Stimulated activated CD8-positive, alpha-beta memory T cell treated with anti-CD3 and anti-CD28 coated beads, Interleukin-4, amount 100 ng/mL, for 24 hours (primary cell): ENCODE measurements at places on chromosomes 13 and 19.

GRCh38 chr19:17499648-17500446 lies 11.6 kb upstream of the PGLS start:
- no peak for DNase-seq

DNA sequence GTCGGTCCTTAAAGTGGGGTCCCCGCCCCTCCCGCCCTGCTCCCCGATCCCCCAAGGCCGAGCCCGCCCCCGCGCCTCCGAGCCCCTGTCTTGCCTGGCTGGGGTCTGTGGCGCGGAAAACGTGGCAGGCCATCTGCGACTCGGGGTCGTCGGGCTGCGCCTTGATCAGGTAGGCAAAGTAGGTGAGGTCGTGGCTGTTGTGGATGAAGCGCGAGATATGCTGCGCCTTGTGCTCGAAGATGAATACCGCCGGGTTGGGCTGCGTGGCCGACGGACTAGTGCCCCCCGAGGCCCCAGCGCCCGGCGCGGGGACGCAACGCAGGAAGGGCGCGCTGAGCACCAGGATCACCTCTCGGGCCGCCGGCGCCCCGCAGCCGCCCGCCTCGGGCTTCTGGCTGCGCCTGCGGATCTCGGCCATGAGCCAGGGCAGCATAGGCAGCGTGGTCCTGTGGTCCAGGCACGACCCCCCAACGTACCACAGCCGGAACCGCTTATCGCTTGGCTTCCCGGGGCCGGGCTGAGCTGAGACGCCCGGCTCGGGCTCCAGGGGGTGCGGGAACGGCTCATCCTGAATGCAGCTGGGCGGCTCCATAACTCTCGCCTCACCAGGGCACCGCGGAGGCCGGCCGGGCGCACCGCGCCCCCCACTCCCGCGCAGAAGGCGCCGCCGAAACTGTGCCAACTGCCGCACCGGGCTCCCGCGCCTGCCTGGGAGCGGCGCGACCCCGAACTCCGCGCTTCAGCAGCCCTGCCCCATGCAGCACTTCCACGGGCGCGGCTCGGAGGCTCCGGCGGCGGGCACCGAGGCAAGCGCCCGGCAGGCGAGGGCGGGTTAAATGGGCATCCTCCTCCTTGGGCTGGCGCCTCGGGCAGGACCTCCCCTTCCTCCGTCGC lies 546 bp downstream of the TBC1D4 start:
- DNase-seq = peak; percentile 2

GRCh38 chr19:41324921-41325639 lies 15.1 kb downstream of the CCDC97 start:
- DNase-seq = no peak

GRCh38 chr19:23992348-23992747 lies 77.7 kb downstream of the ZNF726 start:
- DNase-seq = no peak

GRCh38 chr13:48125794-48126228 lies 30.9 kb upstream of the MED4 start:
- no peak for DNase-seq

DNA sequence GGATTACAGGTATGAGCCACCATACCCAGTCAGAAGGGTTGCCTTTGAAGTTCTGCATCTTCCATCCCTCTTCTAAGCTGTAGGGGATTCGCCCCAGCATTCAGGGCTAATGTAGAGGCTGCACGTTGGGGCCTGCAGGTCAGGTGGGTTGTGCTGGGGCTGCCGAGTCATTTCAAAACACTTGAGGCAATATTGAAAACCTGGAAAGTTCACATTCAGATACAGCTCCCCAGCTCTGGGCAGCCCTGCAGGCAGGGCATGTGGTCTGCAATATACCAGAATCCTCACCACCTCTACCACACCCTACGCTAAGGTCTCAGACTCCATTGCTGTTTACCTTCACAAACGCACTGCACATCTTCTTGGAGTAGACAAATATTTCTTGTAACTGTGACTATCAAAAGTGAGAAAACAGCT lies 24.6 kb downstream of the CCNE1 start:
- no peak for DNase-seq

DNA sequence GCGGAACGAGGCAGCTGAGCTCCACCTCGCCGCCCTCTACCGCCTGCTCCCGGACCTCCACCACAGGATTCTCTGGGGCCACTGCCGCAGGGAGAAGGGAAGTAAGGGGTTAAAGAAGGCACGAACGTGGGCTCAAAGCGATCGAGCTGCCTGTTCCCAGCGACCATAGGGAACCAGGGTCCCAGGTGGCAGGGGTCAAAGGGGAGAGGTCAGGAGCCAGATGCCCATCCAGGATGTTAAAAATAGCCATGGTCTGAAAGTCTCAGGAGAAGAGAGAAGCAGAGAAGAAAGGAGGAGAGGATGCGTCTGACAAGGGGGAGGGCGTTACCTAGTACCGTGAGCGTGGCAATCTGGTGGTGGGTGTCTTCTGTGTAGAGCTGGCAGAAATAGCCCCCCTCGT lies 7.4 kb upstream of the ZNF428 start:
- no peak for DNase-seq

DNA sequence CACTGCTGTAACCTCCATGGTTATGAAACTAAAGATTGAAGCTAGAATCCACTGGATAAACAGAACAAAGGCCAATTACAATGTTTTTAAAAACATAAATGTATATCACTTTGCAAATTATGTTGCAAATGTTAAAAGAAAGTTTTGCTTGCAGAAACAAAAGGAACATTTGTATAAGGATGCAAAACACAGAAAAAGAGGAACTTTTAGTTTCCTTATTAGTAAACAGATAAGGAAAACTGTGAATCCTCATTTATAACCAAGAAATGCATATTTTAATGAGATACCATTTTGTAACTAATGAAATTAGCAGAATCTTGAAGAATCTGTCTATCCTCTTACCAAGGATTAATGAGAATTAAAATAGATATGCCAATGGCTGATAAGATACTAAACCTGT lies 32.3 kb downstream of the LPAR6 start:
- DNase-seq = no peak

DNA sequence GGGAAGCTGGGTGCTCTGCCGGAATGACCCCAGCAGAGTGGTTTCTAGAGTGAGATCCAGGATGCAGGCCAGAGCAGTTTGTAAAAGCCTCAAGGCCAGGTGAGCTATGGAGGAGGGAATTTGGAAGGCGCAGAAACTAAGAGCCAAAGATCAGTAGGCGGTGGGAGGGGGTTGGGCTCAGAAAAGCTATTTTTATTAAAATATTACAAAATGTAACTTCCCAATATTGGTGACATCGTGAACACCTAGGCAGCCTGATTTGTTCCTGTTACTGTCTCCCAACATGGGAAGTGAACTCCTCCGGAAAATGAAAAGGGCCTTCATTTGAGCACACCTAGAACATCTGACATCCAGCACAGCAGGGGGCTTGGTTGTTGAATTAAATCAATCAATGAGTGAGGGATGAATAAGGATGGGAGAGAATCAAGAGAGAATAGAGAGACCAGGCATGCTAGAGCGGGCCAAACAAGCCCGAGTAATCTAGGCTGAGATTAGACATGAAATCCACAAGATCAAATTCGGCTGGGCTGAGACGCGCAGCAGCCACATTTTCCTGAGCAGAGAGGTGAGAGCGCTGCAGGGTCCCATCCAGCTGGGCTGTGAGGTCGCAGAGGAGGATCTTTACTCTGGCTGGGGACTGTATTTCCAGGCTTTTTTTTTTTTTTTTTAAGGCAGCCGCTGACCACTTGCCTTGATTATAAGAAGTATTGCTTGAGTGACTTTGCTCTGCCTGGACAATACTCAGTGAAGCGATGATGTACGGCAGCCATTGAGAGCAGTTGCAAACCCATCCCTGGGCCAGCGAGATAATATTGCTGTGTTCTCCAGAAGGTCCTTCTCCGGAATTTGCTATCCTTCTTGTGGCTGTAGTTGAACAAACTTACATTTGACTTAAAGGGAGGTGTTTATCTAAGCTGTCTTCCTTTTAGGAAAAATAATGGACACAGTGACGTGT lies 178.0 kb upstream of the KL start:
- DNase-seq = no peak

DNA sequence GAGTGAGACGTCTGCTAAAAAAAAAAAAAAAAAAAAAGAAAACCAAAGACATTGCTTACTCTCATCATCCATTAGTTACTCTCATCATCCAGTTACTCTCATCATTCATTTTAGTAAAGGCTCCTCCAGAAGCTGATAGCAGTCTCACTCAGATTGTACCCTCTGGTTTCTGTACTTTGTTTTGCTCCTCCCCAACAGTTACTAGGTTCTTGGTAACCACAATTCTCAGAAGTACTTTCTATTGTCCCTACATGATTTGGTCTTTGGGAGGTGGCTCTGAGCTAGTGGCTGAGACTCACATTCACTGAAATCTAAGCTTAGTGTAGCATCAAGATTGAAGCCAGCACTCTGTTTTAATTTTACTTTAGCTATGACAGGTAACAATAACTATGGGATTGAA lies 14.3 kb downstream of the ERICH4 start:
- DNase-seq = no peak

GRCh38 chr13:80577285-80577684 lies 236.4 kb upstream of the SPRY2 start:
- DNase-seq = no peak

DNA sequence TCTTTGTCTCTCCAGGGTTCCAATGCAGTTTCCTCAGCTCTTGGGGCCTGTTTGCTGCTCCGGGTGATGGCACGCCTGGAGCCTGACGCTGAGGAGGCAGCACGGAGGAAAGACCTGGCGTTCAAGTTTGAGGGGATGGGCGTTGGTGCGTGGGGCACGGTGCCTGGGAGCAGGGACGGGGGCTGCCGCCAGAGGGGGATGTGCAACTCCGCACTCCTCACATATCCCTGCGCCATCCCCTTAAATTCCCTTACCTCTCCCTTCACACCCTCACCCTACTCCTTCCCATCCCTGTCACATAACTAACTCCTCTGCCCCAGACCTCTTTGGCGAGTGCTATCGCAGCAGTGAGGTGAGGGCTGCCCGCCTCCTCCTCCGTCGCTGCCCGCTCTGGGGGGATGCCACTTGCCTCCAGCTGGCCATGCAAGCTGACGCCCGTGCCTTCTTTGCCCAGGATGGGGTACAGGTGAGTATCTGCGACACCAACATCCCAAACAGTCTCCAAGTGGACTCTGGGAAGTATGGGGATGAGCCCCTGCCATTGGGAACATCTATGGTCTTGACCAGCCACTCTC lies 31.1 kb downstream of the TRPM4 start:
- no peak for DNase-seq

- no peak for DNase-seq
Measured at GRCh38 chr13:34369931-34370330, 552.0 kb downstream of the RFC3 start.

DNA sequence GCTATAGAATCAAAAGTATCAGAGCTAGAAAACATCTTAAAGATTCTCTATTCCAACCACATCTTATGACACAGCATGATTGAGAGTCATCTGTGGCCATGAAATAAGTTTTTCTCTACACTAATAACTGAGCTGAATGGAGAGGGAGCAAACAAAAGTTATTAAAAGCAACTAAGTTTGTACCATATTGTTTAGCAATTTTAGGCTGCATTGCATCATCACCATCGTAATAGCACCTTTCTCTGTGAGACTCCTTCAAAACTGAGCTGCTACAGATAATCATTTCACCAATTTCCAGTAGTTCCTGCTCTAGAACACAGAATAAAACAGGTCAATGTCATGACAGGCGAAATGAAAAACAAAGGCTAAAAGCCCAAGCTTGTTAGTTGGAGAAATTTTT lies 1183.9 kb downstream of the DIAPH3 start:
- no peak for DNase-seq

DNA sequence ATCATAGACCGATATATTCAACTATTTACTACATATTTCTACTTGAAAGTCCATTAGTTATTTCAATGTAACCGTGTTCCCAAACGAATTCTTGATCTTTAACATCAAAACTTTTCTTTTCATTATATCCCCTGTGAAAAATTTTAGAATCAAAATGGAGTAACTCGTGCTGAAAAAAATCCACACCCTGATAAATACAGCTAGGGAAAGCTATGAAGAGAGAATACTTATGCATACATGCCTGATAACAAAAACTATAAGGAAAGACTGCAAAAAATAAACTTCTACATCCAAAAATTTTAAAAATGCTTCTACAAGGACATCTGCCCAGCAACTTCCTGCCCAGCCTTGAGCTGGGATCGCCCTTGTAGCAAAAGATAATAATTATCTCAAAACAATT lies 2458.3 kb upstream of the PCDH20 start:
- no peak for DNase-seq

- no peak for DNase-seq
Measured at GRCh38 chr13:114110091-114110829, 22.2 kb downstream of the RASA3 start.

- no peak for DNase-seq
Measured at GRCh38 chr19:50817941-50818858, 5.4 kb downstream of the KLK1 start.

DNA sequence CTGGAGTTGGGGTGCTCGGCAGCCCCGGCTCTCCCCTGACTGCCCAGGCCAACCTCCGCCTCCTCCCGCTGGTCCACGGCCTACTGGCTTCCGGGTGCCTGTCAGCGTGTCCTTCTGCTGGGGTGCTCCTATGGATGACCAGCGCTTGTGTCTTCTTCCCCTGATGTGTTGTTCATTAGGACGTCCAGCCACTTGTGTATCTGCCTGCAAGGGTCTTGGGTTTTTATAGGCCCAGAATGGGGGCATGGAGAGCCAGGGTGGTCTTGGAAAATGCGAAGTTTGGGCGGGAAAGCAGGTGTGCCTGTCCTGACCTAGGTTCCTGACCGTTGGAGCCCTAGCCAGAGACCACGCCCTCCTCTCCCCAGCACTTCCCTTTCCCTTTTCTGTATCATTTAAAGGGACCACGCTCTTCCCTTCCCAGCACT lies 139.8 kb downstream of the SLITRK5 start:
- DNase-seq = no peak

- DNase-seq = no peak
Measured at GRCh38 chr13:97537110-97537509, 103.1 kb downstream of the RAP2A start.
